Stimulated activated CD4-positive, alpha-beta T cell treated with anti-CD3 and anti-CD28 coated beads, Interleukin-4, amount 100 ng/mL, for 24 hours (primary cell): ENCODE measurements at places on chromosomes 12 and 14.

- DNase-seq: peak; percentile 58
These were observed 16.8 kb upstream of the MYL2 start for GRCh38 chr12:110937104-110937641.

DNA sequence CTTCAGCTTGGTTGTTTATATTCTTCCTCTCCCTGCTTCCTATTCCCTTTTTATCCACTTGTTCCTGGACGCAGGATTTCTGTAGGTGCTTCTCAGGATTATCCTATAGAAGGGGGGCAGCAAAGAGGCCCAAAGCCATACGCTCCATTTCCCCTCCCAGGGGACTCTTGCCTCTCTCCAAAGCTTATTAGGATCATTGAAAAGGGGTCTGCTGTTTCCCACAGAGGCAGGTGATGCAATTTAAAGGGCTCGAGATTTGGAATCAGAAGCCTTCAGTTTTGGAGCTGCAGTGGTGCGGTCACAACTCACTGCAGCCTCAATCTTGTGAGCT is 31.5 kb upstream of the SYNDIG1L start:
- no peak for DNase-seq

DNA sequence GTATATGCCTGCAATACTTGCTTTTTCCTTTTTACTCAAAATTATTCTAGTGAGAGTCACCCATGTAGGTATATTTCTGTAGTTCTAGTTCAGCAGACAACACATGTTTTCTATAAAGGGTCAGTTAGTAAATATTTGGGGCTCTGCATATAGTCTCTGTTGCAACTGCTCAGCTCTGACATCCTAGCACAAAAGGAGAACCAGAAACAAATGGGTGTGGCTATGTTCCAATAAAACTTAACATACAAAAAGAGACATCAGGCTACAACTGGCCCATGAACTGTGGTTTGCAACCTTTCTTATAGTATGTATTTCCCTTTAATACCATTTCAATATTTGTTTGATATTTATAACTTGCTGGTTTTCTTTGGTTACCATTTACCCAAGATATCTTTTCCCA is 11.9 kb downstream of the NT5DC3 start:
- DNase-seq: no peak

GRCh38 chr14:80618751-80619329 is 322.7 kb downstream of the CEP128 start:
- no peak for DNase-seq

GRCh38 chr14:23009939-23010726 is at the start of gene C14orf93:
C14orf93 (minus strand) TSS chr14:23010143; CDS start chr14:22999023, 11,120 bp downstream.
- DNase-seq: peak; percentile 85

GRCh38 chr14:36518031-36518585 is 1.9 kb downstream of the NKX2-1 start:
- DNase-seq: no peak

GRCh38 chr12:64681200-64682052 is 71.1 kb downstream of the RASSF3 start:
- DNase-seq: no peak

- DNase-seq: peak; percentile 60
These were observed 11.5 kb downstream of the ZFP36L1 start for GRCh38 chr14:68781161-68782021.

GRCh38 chr12:43653289-43653915 is 101.4 kb upstream of the ADAMTS20 start:
- DNase-seq: no peak

GRCh38 chr12:3275171-3276041 is 198.2 kb downstream of the TSPAN9 start:
- peak; percentile 72 for DNase-seq

DNA sequence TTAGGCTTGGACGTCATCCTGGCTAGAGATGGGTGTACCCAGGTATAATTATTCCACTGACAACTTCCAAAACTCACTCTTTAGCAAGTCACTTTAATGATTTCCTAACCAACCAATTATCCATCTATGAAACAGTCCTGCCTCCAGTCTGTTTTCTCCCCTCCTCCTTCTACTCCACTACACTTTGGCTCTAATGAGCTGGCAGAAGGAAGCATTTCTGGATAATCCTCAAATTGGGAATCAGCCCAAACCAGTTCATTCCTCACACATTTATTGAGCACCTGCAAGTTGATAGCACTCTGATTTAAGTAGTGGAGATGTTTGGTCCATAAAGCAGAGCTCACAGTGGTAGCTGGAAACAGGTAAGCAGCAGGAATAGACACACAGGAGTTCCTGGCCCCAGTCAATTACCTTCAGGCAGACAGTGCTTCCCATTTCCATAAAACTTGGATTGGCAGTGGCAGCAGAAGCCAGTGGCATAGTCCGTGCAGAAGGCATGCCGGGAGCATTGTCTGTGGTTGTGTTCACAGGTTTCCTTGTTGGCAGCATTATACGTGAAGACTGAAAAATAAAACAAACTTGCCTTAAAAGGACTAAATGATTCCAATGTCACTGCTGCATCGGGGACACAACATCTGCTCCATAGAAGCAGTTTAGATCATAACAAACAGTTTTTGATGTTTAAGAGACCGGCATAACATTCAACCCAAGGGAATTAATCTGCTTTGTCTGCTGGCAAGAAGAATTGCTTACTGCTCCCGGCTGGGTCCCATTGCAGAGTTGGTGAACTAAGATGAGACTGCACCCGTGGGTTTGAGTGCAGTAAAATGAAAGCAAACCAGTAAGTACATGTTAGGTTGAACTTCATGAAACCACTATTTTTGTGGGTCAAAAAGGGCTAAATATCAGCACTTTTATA is 26.2 kb downstream of the NID2 start:
- no peak for DNase-seq

GRCh38 chr14:103020271-103021170 is 36.8 kb downstream of the CDC42BPB start:
- no peak for DNase-seq

DNA sequence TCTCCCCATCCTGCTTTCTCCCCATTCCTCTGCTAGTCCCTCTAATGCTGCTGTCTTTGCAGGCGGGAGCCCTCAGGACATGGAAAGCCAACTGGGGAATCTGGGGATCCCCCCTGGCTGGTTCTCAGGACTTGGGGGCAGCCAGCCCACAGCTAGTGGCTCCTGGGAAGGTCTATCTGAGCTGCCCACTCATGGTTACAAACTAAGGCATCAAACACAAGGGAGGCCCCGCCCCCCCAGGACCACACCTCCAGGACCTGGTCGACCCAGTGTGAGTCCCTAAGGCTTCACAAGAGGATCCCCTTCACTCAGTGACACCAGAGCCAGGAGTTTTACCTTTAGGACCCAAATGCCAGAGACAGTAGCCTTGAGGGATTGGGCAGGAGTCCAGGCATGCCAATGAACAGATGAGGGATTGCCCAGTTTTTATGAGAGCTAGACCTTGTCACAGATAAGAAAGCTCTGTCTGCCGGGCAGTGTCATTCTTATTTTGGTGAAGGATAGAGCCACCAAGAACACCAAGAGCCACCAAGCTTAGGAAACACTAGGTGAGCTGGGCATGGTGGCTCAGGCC is 8.0 kb upstream of the CPNE6 start:
- no peak for DNase-seq

GRCh38 chr12:130965668-130966067 is 12.0 kb downstream of the ADGRD1 start:
- DNase-seq: no peak

- DNase-seq: no peak
These were observed 32.7 kb upstream of the VPS37B start for GRCh38 chr12:122928404-122929147.

GRCh38 chr12:12583510-12584178 is 21.0 kb upstream of the DUSP16 start:
- DNase-seq: no peak

DNA sequence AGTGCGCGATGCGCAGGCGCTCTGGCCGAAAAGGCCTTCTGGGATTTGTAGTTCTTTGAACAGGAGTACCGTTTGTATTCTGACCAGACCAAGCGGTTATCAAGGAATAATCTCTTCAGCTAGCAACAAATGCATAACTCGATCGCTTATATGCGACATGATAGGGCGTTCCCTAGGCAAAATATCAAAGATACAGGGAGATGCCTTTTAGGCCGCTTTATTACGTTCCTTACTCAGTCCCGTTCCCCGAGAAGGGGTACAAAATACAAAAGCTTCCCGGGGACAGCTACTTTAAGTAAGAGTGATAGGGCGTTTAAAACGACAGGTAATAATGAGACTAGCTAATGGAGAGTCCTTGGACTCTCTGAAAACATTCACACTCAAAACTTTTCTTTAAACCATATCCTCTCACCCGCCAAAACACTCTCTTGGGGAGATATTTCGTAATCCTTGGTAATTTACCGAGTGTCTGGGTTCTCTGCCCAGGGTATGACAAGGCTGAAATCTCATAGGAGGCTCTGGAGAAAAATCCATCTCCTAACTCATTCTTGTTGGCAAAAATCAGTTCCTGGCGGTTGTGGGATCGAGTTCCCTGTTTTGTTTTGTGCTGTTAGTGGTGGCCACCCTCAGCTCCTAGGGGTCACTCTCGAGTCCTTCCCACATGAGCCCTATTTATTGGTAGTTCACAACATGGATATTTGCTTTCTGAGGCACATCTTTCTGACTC is 412 bp upstream of the SNW1 start:
- no peak for DNase-seq

- no peak for DNase-seq
These were observed 10.9 kb downstream of the RTL1 start for GRCh38 chr14:100892496-100893227.

GRCh38 chr14:65195042-65195719 is 92.9 kb upstream of the MAX start:
- no peak for DNase-seq
